ENCODE measurements at places on chromosomes 7 and 10. TPM values are rescaled to one million over a fixed set of nuclear protein-coding genes. Genes with fewer than 3 reads are reported as not detected.

DNA sequence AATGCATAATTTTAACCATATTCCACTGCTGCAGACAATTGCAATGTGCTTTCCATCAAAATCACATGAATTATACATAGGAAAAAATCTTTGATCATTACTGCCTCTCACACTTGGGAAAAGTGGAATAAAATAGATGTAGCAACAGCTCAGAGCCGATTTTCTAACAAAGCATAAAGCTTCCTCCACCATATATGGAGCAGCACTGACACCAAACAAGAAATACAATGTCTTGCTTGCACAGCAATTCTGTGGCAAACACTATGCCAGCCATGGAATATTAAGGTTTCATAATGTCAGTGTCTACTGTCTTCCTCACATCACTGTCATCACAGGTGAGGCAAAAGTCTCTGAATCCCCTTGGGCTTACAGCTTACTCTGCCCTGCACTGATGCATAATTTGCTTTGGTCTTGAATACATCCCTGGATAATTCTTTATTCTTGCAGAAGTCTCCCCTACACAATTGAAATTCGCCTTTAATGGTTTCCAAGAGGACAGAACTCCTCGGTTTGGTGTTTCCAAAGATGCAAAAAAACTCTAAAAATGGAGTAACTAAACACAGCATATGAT is 198.5 kb downstream of the CACNA2D1 start:
- H3K27ac ChIP-seq = no peak overlapping the region
- no peaks in the 10 kb centered on the region for H3K27me3 ChIP-seq
- peaks cover 10% of the 10 kb centered on the region for H3K4me1 ChIP-seq
- no peaks in the 10 kb centered on the region for H3K36me3 ChIP-seq

- H3K36me3 ChIP-seq = peaks cover 14% of the 10 kb centered on the region
- H3K27me3 ChIP-seq = no peaks in the 10 kb centered on the region
- no peak overlapping the region for H3K27ac ChIP-seq
- peaks cover 26% of the 10 kb centered on the region for H3K4me1 ChIP-seq
These were observed 149.8 kb downstream of the GNAT3 start for GRCh38 chr7:80362010-80362618.

DNA sequence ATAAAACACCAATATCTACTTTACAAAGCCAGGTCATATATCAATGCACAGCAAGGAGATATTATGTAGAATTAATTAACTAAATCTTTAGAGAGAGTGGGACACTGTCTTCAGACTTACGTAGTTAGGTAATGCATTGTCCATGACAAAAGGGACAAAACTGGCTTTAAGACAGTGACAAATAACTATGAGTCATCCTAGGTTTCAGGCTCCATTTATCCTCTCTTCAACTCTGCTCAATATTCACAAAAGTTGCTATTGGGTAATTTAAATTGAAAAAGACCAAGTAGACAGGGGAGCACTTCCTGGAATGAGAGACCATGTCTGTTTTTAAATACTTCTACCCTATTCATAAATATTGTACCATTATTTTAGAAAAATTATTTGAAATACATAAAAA is 464.5 kb downstream of the ARL4A start:
- H3K36me3 ChIP-seq = no peaks in the 10 kb centered on the region
- DNase-seq = no peak
- no peak overlapping the region for H3K27ac ChIP-seq
- peaks cover 8% of the 10 kb centered on the region for H3K4me1 ChIP-seq
- no peaks in the 10 kb centered on the region for H3K27me3 ChIP-seq
- no peak overlapping the region for H3K4me3 ChIP-seq

DNA sequence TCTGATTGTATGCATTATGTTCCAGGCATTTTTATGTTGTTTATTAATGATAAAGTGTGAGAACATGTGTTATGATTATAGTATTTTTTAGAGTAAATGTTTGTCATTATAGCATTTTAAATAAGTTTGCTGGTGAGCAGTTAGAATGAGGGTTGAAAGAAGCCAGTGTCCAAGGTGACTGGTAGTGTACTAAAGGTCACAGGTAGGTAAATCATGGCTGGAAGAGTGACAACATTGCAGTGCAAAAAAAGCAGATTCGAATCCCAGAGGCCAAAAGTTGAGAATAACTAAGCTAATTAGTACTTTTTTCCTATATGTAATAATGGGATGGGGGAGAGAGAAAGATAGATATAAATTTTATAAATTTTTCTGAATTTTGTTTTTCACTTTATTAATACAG is 44.0 kb downstream of the RSBN1L start:
- no peak for DNase-seq
- H3K27ac ChIP-seq = no peak overlapping the region
- H3K4me1 ChIP-seq = peaks cover 20% of the 10 kb centered on the region

DNA sequence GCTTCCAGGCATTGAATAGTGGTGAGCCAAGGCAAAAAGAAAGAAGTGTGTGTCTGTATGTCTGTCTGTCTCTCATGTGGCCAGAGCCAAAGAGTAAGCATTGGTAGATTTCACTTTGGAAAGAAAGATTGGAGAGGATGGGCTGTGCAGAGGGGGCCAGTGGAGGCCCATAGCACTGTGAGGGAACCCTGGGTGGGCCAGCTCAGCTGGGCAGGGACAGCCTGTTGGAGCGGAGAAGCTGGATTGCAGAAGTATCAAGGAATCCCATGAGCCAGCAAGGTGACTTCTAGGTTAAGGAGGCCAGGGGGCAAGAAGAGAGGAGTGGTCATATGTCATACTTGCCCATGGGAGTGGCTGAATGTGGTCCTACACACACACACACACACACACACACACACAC is 1.5 kb upstream of the GRID1 start:
- H3K27ac ChIP-seq = no peak overlapping the region
- no peaks in the 10 kb centered on the region for H3K4me1 ChIP-seq
- no peaks in the 10 kb centered on the region for H3K36me3 ChIP-seq
- no peak for DNase-seq
- H3K27me3 ChIP-seq = peaks cover 34% of the 10 kb centered on the region
- no peak overlapping the region for H3K4me3 ChIP-seq

DNA sequence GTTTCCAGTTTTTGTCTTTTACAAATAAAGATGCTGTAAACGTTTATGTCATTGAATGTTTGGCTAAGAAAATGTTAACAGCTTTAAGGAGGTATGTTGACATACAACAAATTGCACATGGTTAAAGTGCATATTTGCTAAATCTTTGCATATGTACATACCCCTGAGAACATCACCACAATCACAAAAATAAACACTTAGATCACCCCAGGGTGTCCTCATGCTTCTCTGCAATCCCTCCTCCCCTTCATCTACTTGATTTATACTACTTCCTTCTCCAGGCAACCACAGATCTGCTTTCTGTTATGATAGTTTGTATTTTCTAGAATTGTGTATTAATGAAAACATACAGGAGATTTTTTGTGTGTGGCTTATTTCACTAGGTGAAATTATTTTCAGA is 209.5 kb downstream of the GLRX3 start:
- H3K4me3 ChIP-seq = no peak overlapping the region
- no peaks in the 10 kb centered on the region for H3K36me3 ChIP-seq
- no peak overlapping the region for H3K27ac ChIP-seq
- no peaks in the 10 kb centered on the region for H3K27me3 ChIP-seq
- DNase-seq = no peak
- no peaks in the 10 kb centered on the region for H3K4me1 ChIP-seq

GRCh38 chr7:34845666-34846361 is 187.8 kb downstream of the NPSR1 start:
- H3K27me3 ChIP-seq = no peaks in the 10 kb centered on the region
- peaks cover 12% of the 10 kb centered on the region for H3K4me1 ChIP-seq
- no peaks in the 10 kb centered on the region for H3K36me3 ChIP-seq
- no peak overlapping the region for H3K4me3 ChIP-seq

- DNase-seq = no peak
- H3K27ac ChIP-seq = no peak overlapping the region
- H3K4me1 ChIP-seq = no peaks in the 10 kb centered on the region
- no peaks in the 10 kb centered on the region for H3K36me3 ChIP-seq
These were observed 17.7 kb upstream of the SHH start for GRCh38 chr7:155829796-155830470.

DNA sequence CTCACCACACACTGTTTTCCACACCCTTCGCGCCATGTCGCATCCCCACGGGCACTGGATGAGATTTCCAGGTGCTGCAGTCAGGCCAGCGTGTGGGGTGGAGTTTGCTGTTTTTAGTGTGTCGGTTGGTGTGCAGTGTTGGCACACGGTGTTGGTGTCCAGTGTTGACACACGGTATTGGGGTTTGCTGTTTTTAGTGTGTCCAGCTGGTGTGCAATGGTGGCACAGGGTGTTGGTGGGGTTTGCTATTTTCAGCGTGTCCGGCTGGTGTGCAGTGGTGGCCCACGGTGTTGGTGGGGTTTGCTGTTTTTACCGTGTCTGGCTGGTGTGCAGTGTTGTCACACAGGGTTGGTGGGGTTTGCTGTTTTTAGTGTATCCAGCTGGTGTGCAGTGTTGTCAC is 20.1 kb upstream of the PRKAR1B start:
- H3K4me3 ChIP-seq = no peak overlapping the region
- no peaks in the 10 kb centered on the region for H3K4me1 ChIP-seq
- no peaks in the 10 kb centered on the region for H3K27me3 ChIP-seq
- no peak overlapping the region for H3K27ac ChIP-seq
- H3K36me3 ChIP-seq = peaks cover 35% of the 10 kb centered on the region

- H3K27me3 ChIP-seq = no peaks in the 10 kb centered on the region
- H3K4me3 ChIP-seq = no peak overlapping the region
- peaks cover 38% of the 10 kb centered on the region for H3K36me3 ChIP-seq
- H3K4me1 ChIP-seq = peaks cover 14% of the 10 kb centered on the region
- no peak overlapping the region for H3K27ac ChIP-seq
These were observed 85.7 kb downstream of the RALA start for GRCh38 chr7:39709029-39709428.

- no peaks in the 10 kb centered on the region for H3K27me3 ChIP-seq
- no peak for DNase-seq
- peaks cover 6% of the 10 kb centered on the region for H3K36me3 ChIP-seq
- H3K27ac ChIP-seq = no peak overlapping the region
- H3K4me1 ChIP-seq = no peaks in the 10 kb centered on the region
- no peak overlapping the region for H3K4me3 ChIP-seq
These were observed 67.2 kb upstream of the NME8 start for GRCh38 chr7:37781156-37781555.

GRCh38 chr10:60203993-60204618 is 185.6 kb downstream of the ANK3 start:
- H3K36me3 ChIP-seq = no peaks in the 10 kb centered on the region
- peak; percentile 16 for DNase-seq
- peaks cover 22% of the 10 kb centered on the region for H3K27me3 ChIP-seq
- H3K4me3 ChIP-seq = no peak overlapping the region
- H3K4me1 ChIP-seq = no peaks in the 10 kb centered on the region

GRCh38 chr10:64350665-64351064 is 829.5 kb downstream of the REEP3 start:
- no peaks in the 10 kb centered on the region for H3K27me3 ChIP-seq
- no peak for DNase-seq
- no peaks in the 10 kb centered on the region for H3K36me3 ChIP-seq
- no peak overlapping the region for H3K4me3 ChIP-seq

DNA sequence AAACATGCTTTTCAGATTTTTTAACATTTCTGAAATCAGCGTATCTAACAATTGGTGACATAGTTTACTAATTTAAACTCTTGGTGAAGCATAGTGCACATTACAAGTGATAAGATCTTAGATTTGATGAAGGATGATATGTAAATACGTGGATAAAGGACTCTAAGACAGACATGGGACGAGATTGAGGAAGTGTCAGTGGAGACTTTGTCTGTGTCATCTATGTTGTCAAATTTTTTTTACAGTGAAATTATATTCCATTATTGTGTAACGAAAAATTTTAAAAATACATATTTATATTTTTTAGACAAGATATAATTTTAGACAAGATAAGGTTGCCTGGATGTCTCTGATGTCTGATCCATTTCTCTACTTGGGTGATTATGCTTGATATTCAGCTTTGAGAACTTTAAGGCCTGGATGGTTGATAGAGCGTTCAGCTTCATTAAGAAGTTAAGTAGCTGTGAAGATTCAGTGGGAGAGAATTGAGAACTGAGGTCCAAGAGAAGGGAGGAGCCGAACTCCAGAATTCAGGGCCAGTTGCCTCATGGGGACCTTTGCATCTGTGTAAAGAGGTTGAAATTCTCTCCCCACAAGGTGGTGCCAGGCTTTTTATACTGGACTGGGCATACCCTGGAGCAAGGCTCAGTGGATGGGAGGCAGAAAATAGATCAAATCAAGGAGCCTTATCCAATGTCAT is 62.7 kb downstream of the KAT6B start:
- H3K27me3 ChIP-seq = no peaks in the 10 kb centered on the region
- peak overlapping the region; percentile 46 for H3K27ac ChIP-seq
- H3K4me1 ChIP-seq = peaks cover 26% of the 10 kb centered on the region
- no peak overlapping the region for H3K4me3 ChIP-seq

GRCh38 chr7:134287916-134288659 is 28.6 kb downstream of the SLC35B4 start:
- H3K27me3 ChIP-seq = peaks cover 6% of the 10 kb centered on the region
- peaks cover 11% of the 10 kb centered on the region for H3K4me1 ChIP-seq
- H3K27ac ChIP-seq = no peak overlapping the region
- peaks cover 5% of the 10 kb centered on the region for H3K36me3 ChIP-seq

DNA sequence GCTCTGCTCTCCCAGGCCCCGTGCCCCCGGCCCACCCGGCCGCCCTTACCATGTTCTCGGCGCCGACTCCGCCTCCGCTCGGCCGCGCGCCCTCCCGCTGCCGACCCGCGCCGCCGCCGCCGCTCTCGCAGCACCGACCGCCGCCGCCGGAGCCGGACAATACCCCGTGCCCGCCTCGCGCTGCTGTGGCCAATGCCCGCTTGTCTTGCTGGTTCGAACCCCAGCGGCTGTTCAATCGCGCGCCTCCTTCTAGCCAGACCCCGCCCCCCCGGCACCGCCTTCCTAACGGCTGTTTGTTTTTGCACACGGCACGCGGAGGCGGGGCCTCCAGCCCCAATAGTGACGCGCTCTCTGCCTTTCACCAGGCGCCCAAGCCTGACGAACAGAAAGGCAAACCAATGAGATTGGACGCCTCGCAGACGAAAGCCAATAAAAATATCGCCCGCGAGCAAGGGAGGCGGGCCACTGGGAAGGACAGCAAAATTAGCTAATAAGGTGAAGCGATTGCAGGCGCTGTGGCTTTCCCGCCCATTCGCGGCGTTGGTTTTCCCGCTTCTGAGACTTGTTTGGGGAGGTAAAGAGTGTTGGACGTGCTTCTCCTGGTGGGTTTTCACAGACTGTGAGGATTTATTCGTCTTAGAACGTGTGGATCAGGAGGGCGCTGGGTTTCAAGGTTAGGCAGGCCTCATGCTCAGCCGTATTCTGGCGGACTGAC is at the start of gene H2AZ2:
H2AZ2 (minus strand) TSS at position 168 of the 715 bp plus-strand sequence; CDS start at position 52, 116 bp downstream.
- peak within 1 kb of the TSS; percentile 98 for H3K27ac ChIP-seq
- peaks cover 42% of the 10 kb centered on the region for H3K4me1 ChIP-seq
- no peaks in the 10 kb centered on the region for H3K27me3 ChIP-seq
- peak; percentile 100 for DNase-seq

The C7orf33 gene
- not detected for total RNA-seq

The DPYSL4 gene
- 0.31 TPM for total RNA-seq

The MSS51 gene
- 0.68 TPM for total RNA-seq

The SYPL1 gene
- 66.6 TPM for total RNA-seq

The GPR15LG gene
- total RNA-seq = not detected

The HYCC1 gene
- 91.6 TPM for total RNA-seq

The SSC4D gene
- total RNA-seq = 0.77 TPM

The ZNF277 gene
- 13.8 TPM for total RNA-seq
